ENCODE measurements at places on chromosomes 2 and 18.

- no peaks in the 10 kb centered on the region for H3K36me3 ChIP-seq
- no peaks in the 10 kb centered on the region for H3K27me3 ChIP-seq
- no peaks in the 10 kb centered on the region for H3K4me1 ChIP-seq
- no peak overlapping the region for H3K4me3 ChIP-seq
These were observed 8.1 kb downstream of the LRP2 start for GRCh38 chr2:169354244-169354643.

DNA sequence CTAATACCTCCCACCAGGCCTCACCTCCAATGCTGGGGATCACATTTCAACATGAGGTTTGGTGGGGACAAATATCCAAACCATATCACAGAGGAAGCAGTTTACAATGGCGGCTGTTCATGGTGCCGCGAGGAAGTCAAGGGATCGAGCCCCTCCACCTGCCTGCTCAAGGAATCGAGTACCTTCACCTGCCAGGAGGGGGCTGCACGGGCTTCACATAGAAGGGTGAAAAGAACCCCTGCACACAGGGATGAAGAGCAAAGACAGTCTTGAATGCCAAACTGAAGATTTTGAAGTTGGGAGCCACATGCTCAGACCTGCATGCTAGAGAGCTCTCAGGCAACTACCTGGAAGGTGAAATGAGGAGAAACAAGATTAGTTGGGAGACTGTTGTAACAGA, 110.3 kb downstream of the KCNF1 start:
- no peaks in the 10 kb centered on the region for H3K4me1 ChIP-seq
- H3K36me3 ChIP-seq = no peaks in the 10 kb centered on the region
- H3K4me3 ChIP-seq = no peak overlapping the region
- H3K27me3 ChIP-seq = peaks cover 4% of the 10 kb centered on the region
- no peak for DNase-seq

DNA sequence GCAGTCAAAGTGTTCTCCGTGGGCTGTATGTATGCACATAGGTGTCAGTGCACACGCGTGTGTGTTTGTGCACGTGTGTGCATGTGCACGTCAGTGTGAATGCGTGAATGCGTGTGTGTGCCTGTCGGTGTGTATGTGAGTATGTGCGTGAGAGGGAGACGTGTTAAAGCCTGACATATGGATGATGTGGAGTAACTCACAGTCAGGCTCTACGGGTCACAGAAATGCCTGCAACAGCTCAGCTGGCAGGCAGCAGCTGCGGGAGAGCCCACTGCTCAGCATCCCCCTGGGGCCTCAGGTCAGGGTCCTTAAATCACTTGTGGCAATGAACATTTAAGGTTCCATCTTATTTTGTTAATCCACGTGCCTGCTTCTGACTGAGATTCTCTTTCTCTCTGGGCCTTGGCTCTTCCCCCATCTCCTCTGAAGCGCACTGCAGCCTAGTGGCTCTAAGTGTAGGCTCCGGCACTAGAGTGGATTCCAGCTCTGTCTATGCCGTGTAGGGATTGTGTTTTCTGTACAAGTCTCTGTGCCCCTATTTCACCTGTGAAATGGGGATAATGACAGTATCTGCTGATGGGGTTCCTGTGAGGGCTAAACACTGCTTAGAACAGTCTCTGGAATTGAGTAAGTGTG, 63.0 kb downstream of the DYSF start:
- H3K27me3 ChIP-seq = no peaks in the 10 kb centered on the region
- no peak overlapping the region for H3K4me3 ChIP-seq
- no peaks in the 10 kb centered on the region for H3K4me1 ChIP-seq
- DNase-seq = no peak
- H3K36me3 ChIP-seq = peaks cover 34% of the 10 kb centered on the region

DNA sequence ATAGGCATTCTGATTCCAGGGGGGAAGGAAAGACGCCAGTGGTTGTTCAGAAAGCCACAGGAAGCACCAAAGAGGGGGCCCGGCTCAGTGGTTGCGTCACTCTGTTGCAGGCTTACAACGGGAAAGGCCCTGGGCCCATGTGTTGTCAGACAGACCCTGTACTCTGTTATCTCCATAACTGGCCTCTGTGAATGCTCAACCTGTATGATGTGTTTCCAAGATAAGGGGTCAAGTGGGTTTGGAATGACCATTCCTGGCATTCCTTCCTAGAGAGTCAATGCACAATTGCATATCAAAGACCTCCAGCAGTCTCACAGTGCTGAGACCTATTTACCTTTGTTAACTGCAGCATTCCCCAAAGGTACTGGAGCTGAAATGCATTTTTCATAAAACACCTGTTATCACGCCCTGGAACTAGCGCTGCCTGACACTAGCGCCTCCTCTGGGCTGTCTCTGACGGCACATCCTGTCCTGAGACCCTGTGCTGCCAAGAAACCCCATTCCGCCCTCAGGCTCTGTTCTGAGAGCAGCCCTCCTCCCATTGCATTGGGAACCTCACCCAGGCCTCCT, 13.2 kb upstream of the LRRFIP1 start:
- H3K27me3 ChIP-seq = no peaks in the 10 kb centered on the region
- no peak overlapping the region for H3K4me3 ChIP-seq

GRCh38 chr2:1731447-1731962, 12.8 kb downstream of the PXDN start:
- no peak for DNase-seq
- no peaks in the 10 kb centered on the region for H3K27me3 ChIP-seq
- H3K4me3 ChIP-seq = no peak overlapping the region

- H3K27me3 ChIP-seq = no peaks in the 10 kb centered on the region
- H3K4me1 ChIP-seq = peaks cover 3% of the 10 kb centered on the region
- no peak overlapping the region for H3K4me3 ChIP-seq
- no peak for DNase-seq
- H3K27ac ChIP-seq = no peak overlapping the region
These were observed 52.4 kb upstream of the B3GNT7 start for GRCh38 chr2:231343006-231343710.

GRCh38 chr2:148969659-148970061, 68.8 kb upstream of the LYPD6B start:
- no peak overlapping the region for H3K4me3 ChIP-seq
- no peaks in the 10 kb centered on the region for H3K36me3 ChIP-seq
- no peaks in the 10 kb centered on the region for H3K27me3 ChIP-seq
- H3K27ac ChIP-seq = no peak overlapping the region
- DNase-seq = no peak

DNA sequence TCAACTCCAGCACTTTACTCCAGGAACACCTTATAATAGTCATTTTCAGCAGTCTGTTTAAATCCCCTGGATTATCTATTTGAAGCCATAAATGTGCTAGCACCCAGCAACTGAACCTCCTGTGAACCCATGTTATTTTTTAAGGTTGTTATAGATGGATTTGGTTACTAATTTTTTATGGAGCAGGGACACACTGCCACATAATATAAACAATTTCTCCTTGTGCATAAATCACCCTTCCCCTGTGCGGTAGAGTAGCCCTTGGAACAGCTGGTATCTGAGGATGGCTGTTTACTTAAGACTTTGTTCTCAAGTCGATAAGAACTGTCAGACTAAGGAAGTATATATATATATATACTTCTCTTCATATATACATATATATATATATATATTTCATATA, 367.4 kb downstream of the EPHA4 start:
- H3K4me3 ChIP-seq = no peak overlapping the region
- no peak for DNase-seq
- no peaks in the 10 kb centered on the region for H3K36me3 ChIP-seq

GRCh38 chr2:55012672-55013484, 37.4 kb downstream of the RTN4 start:
- peak overlapping the region; percentile 55 for H3K27ac ChIP-seq
- DNase-seq = no peak
- H3K4me1 ChIP-seq = peaks cover 95% of the 10 kb centered on the region
- H3K4me3 ChIP-seq = no peak overlapping the region
- no peaks in the 10 kb centered on the region for H3K36me3 ChIP-seq

DNA sequence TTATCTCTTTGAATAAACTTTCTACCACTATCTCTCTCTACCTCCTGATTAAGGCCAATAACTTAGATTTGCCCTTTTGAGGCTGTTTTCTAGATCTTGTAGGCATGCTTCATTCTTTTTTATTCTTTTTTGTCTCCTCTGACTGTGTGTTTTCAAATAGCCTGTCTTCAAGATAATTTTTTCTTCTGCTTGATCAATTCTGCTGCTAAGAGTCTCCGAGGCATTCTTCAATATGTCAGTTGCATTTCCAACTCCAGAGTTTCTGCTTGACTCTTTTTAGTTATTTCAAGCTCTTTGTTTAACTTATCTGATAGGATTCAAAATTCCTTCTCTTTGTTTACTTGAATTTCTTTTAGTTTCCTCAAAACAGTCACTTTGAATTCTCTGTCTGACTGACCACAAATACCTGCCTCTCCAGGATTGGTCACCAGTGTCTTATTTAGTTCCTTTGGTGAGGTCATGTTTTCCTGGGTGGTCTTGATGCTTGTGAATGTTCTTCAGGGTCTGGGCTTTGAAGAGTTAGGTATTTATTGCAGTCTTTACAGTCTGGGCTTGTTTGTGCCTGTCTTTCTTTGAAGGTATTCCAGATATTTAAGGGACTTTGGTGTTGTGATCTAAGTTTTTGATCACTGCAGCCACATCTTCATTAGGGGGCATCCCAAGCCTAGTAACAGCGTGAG, 197.3 kb upstream of the STK17B start:
- peaks cover 18% of the 10 kb centered on the region for H3K4me1 ChIP-seq
- no peak overlapping the region for H3K4me3 ChIP-seq
- DNase-seq = no peak
- H3K36me3 ChIP-seq = no peaks in the 10 kb centered on the region
- H3K27ac ChIP-seq = no peak overlapping the region

- H3K4me3 ChIP-seq = no peak overlapping the region
- no peaks in the 10 kb centered on the region for H3K27me3 ChIP-seq
- no peaks in the 10 kb centered on the region for H3K36me3 ChIP-seq
- peaks cover 38% of the 10 kb centered on the region for H3K4me1 ChIP-seq
- peak overlapping the region; percentile 3 for H3K27ac ChIP-seq
These were observed 15.9 kb upstream of the ARMC9 start for GRCh38 chr2:231182513-231182899.

DNA sequence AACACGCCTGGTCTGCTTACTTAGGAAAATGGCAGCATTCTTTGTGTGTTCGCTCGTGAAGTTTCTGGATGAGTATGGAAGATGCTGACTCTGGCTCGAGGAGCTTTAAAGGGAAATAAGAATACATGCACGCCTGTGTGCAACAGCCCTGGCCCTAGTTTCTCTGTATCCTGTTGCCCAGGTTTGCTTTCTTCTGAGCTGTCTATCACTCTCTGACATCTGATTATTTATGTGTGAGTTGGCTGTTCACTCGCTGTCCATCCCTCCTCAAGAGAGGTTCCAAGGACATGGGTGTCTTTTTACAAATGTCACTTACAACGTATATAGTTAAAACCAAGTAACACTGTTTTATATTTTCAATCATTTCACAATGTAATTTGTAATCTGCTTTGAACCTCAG, 16.0 kb downstream of the SLC9A2 start:
- H3K4me1 ChIP-seq = no peaks in the 10 kb centered on the region
- H3K36me3 ChIP-seq = no peaks in the 10 kb centered on the region
- H3K4me3 ChIP-seq = no peak overlapping the region
- no peak overlapping the region for H3K27ac ChIP-seq
- no peak for DNase-seq

GRCh38 chr18:11661430-11661829, 27.6 kb upstream of the GNAL start:
- no peaks in the 10 kb centered on the region for H3K36me3 ChIP-seq
- no peaks in the 10 kb centered on the region for H3K4me1 ChIP-seq
